ENCODE measurements at places on chromosomes 12 and 14.
A peak's percentile ranks its signal among the peaks of the same experiment; 100 is the strongest.

- DNase-seq, result no peak
These were observed 6.9 kb upstream of the LYZ start for GRCh38 chr12:69341328-69341727.

GRCh38 chr12:115491511-115492250, 785.8 kb downstream of the MED13L start:
- no peak for DNase-seq

- DNase-seq, result peak; percentile 86
These were observed 1.1 kb downstream of the POLR3B start for GRCh38 chr12:106358396-106359241.

GRCh38 chr14:103059556-103059955, 2.2 kb upstream of the CDC42BPB start:
- no peak for DNase-seq

DNA sequence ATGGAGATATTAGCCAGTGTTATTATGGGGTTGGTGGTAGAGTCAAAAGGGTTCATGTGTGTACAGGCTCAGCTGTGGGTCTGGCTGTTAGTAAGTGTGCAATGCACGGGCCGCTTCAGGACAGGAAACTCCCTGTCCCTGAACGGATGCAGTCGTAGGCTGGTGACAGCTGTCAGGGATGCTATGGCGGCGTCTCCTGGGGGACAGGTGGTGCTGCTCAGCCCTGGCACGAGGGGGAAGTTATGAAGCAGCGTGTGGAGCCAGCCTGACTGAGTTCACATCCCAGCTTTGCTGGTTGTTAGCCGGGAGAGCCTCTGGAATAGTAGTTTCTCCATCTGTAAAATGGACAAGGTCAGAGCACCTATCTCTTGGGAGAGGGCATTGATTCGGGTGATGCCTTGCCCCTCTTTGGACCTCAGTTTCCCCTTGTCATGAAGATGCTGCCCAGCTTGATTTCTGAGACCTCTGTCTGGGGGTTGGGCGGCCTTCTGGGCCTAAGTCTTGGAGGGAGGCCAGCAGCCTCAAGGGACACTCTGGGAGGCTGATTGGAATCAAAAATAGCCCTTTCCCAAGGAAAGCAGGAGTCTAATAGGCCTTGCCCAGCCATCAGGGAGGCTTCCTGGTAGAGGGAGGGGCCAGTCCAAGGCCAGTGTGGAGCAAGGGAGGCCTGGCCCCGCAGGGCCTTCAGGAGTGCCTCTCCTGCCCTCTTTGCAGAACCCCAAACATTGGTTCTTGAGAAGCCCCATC, 7.1 kb downstream of the ASB2 start:
- no peak for DNase-seq

DNA sequence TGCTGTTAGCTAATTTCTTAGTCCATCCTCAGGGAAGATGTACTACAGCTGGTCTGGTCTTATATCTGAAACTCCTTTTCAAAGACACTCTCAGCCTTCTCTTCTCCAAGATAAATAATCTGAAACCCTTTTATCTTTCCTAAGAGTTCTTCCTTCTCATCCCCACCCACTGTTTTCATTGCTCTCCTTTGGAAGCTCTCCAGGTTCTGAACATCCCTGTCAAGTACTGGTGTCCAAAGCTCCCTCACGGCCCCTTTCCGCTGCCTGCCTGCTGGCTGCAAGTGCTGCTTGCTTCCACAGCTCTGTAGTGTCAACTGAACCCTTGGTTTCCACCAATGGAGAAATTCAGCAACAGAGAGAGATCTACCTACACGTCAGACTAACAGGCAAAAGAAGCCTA, 6.6 kb upstream of the SLC6A13 start:
- DNase-seq, result peak; percentile 32

DNA sequence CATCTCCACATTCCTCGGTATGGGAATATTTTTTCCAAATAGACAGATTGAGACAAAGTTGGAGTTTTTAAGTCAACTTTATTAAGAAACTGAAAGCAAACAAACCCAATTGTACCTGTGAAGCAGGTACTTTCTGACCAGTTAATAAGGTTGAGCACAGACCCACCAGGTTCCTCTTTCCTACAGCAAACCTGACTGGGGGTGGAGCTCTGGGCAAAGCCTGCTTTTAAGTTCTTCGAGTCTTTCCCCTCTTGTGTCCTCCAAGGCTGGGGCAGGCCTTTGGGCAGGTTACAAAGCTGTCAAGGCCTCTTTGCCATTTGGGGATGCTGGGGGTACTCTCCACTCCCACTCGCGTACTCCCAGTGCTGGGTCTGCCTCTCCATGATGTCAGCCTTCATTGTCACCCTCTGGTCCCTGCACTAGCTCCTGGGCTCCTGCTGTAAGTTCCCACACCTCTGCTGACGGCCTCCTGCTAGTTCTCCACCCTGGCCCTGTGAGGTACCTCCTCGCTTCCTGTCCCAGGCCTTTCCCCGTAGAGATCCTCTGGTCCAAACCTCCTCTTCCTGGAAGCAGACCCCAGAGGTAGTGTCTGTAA, 3.2 kb downstream of the KCNH3 start:
- no peak for DNase-seq

DNA sequence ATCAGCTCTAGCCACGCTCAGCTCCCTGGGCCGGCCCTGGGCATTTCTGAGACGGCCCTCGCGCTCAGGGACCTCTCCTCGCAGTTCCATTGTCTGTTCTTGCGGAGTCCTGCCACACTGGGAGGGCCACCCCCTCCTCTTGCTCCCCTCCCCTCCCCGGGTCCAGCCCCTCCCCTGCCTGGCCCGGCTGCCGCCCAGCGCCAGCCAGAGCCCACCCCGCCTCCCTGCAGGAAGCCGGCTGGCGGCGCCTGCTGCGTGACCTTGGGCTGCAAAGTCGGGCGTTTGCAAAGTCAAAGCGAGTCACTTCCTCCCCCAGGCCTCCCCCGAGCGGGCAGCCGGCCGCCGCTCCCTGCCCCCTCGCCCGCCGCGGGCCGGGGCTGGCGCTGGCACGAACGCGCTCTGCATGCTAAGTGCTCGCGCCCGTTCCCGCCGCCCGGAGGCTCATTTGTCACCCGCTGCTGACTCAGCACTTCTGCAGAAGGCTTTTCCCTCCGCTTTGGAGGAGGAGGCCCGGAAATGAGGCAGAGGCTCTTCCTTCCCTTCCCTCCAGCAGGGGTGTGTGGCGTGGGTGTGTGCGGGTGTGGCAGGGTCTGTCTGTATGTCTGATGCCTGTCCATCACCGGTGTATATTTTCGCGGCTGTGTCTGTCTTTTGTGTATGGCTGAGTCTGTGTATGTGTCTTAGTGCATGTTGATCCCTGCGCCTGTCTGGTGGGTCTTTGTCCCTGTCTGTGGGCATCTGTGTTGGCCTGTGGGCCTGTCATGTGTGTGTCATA, 72.0 kb downstream of the IRF2BPL start:
- peak; percentile 87 for DNase-seq

DNA sequence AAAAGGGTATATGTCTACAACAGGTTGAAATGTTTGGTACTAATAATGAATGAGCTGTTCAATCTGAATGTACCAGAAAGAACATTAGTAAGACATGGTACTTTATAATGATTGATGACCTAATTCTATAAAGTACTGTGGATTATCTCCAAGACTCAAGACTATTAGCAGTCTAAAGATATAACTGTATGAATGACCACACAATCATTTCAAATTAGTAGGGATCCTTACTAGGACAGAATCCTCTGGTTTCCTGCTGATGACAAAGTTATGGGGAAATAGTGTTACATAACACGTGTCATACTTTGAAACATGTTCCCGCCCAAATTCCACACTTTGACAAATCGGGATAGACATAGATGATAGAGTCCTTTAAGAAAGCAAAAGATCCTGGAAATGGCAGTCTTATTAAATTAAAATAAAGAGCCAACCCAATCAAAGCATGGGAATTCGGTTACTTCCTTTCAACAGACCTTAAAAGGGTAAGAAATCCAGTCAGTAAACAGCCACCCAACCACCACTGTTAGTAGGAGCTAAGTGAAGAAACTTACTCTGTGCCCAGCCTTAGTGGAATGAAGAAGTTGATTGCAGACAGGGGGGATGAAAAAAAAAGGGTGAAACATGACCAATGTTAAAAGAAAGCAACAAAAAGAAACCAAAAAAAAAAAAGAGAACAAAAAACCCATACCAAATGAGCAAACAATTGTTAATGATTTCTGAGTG, 2.8 kb downstream of the VPS29 start:
- DNase-seq, result peak; percentile 57

DNA sequence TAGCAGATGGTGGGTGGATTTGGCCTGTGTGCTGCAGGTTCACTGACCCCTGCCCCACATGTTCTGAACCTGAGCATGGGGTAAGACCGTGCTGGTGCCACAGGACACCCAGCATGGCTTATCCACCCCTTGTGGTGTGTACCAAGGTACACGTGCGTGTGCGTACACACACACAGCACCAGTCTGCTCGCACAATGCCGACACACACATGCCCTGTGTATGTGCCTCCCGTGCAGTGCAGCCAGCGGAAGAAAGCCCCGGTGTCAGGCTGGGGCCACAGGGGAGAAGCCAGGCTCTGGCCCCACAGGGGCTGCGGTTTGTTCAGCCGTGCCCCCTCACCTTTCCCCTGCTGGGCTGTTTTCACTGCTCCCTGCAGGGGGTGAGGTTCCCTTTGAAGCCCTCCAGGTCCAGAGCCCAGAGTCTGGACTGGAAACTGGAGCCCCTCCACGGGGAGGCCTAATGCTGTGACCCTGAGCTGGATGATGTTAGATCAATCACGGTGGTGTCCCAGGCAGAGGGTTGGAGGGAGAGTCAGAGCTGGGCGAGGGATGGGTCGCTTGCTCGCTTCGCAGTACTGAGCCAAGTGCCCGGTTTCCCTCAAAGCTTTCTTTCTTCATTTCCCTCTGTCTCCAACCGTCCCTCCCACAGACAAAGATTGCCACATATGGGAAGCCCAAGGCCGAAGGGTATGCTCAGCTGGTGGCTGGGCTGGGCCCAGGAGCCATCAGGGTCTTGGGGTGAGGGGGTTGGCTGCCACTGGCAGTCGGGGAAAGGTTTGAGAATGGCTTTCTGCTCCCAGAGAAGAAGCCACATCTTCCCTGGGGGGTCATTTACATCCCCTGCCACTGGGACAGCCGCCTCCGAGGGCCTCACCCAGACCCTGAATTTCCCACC, 6.2 kb downstream of the DTX1 start:
- no peak for DNase-seq

GRCh38 chr14:61484031-61484430, 162.7 kb downstream of the PRKCH start:
- no peak for DNase-seq

- DNase-seq, result peak; percentile 67
These were observed 197.7 kb downstream of the BCAT1 start for GRCh38 chr12:24751181-24751580.

GRCh38 chr14:65042296-65042695, 55.6 kb downstream of the FNTB start:
- DNase-seq, result no peak

DNA sequence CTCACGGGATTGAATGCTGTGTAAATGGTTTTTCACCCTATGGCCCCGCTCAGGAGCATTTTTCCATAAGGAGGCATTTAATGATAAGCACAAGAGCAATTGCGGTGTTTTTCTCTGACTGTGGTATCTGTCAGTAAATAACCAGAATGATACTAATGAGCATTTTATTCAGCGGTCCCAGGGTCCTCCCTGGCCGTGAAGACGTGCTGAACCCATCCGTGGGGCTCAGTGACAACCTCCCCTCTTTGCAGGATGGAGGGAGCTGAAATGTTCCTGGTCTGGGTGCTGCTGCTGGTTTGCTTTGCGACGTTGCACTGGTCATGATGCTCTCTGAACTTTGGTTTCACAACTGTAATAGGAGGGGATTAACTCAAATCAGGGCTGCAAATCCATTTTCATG, 625.6 kb downstream of the AACS start:
- DNase-seq, result no peak

DNA sequence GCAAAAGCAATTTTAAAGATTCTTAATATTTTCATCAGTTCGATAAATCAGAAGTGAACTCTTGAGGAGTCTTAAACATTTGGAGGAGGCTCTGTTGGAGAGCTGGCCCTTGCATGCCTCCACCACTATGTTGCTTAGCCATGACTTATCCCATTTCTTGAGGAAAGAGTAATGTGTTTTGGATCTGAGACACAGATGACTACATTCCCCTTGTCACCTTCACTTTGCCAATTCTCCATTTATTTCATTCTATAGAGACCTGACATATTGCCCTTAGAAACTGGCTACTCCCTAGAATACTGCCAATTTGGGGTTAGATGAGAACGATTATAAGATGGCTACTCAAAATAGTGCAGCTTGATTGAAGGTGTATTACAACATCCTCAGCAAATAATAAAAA, 157.4 kb upstream of the TMEM260 start:
- DNase-seq, result no peak

DNA sequence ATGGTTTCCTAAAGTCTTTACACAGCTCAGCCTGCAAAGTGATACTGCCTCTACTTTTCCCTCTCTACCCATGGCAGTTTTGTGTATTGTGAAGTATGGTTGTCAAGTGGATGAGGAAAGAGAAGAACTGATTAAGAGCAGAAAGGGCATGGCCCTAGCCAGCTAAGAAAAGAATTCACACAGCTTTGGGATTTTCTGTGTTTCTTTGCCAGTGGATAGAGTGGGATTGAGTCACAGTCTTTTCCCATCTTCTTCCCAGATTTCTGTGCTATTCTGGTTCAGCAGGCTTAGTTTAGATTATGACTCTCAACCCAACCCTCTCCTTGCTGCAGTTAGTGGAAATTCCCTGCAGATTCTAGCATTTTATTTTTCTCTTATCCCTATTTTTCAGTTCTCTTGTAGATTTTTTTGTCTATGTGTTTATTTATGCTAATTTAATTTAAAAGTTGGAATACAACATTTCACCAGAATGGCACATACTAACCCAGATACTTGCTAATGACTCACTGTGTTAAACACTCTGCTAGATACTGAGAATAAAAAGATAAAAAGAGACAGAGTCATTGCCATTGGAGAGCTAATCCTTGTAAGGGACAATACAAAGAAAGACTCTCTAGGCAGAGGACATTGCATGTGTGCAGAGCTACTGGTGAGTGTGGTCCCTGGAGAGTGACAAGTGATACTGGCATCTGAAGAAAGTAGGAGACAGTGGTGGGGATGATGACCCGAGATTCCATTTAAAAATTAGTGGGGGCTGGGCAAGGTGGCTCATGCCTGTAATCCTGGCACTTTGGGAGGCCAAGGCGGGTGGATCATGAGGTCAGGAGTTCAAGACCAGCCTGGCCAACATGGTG, 106.3 kb downstream of the ST8SIA1 start:
- DNase-seq, result peak; percentile 4

- no peak for DNase-seq
These were observed 70.3 kb upstream of the CHST11 start for GRCh38 chr12:104386461-104386860.

Measured in iris pigment epithelial cell (primary cell).